ENCODE measurements at places on chromosomes 6 and 20.

GRCh38 chr6:3899970-3900439 is 50.8 kb downstream of the FAM50B start:
- DNase-seq: peak; percentile 77

GRCh38 chr6:50851049-50851845 is 32.6 kb downstream of the TFAP2B start:
- no peak for DNase-seq

GRCh38 chr6:43757966-43758616 is 11.9 kb upstream of the VEGFA start:
- no peak for DNase-seq

DNA sequence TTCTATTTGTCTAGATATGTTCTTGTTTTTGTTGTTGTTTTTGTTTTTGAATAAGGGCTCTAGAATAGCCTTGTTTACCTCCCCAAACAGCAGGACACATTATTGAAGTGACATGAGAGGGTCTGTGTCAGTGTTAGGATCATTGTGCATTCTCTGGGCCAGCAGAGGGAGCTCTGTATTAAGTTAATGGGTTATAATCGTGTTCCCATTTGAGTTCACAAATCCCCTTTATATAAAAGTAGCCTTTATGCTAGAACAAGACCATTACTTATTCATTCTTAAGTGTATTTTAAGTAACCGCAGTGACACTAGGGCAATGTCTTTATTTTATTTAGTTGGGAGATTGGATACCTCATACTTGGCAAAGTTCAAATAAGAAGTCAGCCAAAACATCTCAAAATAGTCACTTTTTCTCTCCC is 44.8 kb downstream of the STK4 start:
- DNase-seq: peak; percentile 77

Data from suprapubic skin (tissue), 4 donors.